ENCODE measurements at places on chromosomes 6 and 20.

DNA sequence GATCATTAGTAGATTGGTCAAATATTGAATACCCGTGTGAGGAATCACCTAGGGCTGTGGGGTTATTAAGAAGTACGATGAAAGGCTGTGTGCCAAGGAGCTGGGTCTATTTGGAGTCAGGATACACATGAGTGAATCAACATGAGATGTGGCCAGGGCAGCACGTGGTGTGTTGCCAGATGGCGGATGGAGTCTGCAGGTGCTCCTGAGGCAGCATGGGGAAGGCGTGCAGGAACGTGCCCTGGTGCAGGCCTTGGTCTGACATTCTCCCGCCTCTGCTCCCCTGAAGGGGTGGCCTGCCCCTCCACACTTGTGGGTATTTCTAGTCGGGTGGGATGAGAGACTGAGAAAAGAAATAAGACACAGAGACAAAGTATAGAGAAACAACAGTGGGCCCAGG is 39.0 kb upstream of the SLC22A1 start:
- no peak for DNase-seq

DNA sequence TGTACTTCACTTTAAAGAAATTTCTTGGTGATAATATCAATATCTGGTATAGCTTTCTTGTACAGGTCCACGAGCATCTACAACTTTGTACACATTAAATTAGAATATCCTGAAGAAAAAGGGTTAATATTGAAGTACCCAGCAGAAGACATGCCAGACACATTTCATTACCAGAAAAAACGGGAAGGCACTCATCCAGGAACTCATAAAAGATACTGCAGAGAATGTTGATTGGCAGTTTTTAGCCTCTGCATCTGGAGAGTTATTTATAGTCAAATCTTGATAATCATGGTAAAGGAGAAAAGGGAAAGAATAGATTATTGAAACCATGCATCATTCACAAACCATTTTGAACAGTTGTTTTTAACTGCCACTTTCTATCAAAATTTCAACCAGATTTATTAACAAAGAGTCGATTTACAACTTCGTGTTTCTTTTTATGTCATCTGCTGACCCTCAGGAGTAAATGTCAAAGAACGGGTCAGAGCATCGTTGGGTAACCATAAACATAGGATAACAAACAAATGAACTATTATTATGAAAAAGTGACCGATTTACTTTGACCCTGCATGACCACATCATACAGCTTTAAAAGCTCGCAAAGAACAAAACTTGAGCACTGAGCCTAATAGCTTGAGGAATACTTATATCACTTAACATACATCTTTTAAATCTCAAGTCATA is 229.2 kb upstream of the SGK1 start:
- DNase-seq = no peak

- no peak for DNase-seq
These were observed 169.6 kb downstream of the COL9A1 start for GRCh38 chr6:70133246-70133645.

GRCh38 chr6:816510-817084 is 123.7 kb upstream of the EXOC2 start:
- no peak for DNase-seq

GRCh38 chr6:16731478-16732051 is 29.7 kb downstream of the ATXN1 start:
- no peak for DNase-seq

DNA sequence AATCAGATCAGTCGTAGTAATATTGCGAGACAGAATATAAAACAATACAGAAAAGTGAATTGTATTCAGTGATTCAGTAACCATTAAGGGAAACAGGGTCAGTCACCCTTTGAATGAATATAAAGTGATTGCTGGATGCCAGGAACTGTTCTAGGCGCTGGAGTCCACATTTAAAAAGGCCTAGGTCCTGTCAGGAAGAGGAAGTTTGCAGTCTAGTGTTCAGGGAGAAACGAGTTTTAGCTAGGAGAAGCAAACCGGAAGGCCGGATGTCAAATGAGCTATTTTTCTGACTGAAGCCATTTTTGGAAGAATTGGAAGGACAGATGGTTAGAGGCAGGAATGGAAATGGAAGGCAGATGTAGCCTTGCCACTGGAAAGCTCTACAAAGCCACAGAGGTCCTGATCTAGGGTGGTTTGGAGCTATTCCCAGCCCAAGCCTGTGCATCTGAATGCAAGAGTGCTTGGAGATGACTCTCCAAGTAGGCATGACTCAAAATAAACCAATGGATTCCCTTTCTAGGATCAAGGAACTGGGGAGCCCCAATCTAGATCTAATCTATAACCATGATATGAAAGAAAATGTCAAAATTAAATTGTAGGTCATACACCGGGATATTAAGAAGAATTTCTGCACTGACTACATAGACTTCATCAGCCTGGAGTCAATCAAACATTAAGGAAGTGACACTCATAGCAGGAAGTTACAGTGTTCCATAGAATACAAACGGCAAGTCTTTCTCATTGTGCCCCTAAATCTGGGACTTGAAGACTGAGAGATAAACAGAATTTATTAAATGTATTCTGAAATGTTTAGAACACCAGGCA is 36.8 kb upstream of the CDKAL1 start:
- no peak for DNase-seq

GRCh38 chr20:17871181-17871580 is 97.4 kb downstream of the SNX5 start:
- DNase-seq = no peak

DNA sequence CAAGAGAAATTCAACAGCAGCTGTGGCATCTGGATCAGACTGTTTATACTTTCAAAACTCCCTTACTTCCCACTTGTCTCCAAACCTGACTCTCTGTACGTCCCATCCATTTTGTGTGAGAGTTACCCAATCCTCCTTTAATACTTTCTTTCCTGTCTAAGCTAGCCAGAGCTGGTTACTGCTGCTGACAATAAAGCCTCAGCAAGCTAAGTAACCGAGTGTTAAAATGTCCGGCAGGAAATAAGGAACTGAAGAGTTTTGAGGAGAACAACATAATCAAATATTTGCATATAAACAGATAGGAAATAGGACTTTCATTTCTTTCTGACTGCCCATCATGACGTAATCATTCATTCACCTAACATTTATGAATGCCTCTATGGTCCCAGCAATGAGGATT is 11.6 kb downstream of the TMEM30A start:
- DNase-seq = no peak

DNA sequence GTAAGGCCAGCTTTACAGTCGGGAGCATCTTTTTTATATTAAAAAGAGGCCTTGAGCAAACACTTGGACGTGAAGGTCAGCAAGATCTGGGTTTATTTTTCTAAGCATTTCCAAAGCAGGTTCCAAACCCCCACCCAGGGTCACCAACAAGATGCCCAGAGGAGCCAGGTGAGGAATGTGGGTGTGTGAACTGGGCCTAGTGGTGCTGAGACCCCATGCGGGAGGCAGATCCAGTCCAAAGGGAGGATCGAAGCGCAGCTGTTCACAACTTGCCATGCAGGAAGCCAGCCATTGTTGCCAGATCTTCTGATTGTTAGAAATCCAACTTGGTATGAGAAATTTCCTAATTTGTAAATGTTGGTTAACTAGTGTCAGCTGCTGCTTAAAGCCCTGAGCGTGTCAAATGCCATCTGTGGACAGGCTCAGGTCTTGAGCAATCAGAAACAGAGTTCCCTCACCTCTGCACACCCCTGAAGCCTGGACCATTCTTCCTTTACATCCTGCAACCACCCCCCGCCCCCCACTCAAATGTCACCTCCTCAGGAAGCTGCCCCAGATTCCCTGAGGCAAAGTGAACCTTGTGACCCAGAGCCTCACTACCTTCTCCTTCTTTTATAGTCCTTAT is 46.5 kb downstream of the NFATC2 start:
- no peak for DNase-seq
